ENCODE measurements at places on chromosomes 4 and X.

DNA sequence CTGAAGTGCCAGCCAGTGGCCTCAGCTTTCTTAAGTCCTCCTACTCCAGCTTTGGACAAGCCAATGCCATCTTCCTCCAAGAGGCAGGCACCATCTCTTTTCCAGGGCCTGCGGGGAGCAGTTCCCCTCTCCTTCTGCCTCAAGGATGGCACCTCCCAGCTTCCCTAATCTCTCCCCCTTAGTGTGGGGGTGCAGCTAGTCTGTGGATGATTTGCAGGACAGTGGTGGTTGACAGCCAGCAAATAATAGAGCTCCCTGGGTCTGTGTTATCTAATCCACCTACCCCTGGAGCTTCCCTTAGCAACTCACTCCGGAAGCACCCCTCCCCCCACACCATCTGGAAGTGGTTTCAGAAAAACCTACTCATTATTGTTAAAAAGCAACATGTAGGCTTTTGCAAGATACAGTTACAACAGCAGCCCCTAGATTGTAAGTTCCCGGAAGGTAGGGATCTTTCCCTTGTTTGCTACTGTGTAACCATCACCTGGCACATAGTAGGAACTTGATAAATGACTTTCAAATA is 247.1 kb downstream of the BCOR start:
- peak overlapping the region; percentile 75 for H3K4me3 ChIP-seq
- peaks cover 5% of the 10 kb centered on the region for H3K27me3 ChIP-seq
- peaks cover 51% of the 10 kb centered on the region for H3K4me1 ChIP-seq
- DNase-seq, result peak; percentile 51

DNA sequence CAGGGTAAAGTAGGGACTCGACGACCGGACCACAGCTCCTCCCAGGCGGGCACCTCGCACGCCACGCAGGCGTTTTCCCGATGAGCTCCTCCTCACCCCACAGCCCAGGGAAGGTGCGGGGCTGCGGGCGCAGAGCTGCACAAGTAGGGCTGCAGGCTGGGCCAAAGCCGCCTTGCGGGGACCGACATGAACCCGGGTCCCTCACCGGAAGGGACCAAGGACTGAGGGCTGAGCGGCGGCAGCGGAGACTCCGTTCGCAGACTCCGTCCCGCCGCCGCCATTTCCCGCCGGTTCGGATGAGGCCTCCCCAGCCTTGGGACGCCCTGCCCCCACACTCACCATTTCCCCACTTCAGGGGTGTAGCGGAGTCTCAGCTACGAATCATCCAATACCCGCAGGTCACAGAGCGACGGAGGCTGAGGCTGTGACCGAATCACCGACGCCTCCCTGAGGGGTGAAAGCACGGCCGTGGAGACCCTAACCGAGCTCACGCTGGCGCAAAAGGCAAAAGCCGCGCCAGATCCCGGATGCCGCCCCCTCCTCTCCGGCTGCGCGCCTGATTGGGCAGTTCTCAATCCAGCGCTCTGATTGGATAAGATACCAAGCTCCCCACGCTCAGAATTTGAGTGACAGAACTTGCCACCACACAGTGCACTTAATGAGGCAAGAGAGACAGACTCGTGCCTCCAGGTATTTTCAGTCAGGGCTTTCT is at the start of gene ZNF732:
Gene ZNF732, minus strand, starts transcription at position 506 of the 712 bp plus-strand sequence. Its CDS starts 164 bp downstream, at position 342.
- peaks cover 14% of the 10 kb centered on the region for H3K36me3 ChIP-seq
- DNase-seq, result no peak
- peaks cover 10% of the 10 kb centered on the region for H3K4me1 ChIP-seq

DNA sequence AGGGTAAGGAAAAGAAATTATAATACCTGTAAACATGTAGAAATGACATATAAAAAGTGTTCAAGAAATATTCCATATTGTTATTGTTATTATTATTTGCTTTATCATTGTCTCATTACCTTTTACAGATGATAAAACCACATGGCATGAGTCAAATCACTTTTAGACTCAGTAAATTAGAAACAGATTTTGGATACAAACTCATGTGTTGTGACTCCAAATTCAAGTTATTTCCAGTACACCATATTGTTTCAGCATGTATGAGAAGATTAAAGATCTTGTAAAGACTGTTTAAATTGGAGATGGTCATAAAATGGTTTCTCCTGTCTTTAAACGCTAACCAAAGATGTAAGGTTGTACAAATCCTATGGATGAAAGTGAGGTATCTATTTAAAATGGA is 18.1 kb downstream of the PPP1R2C start:
- H3K27me3 ChIP-seq, result peaks cover 17% of the 10 kb centered on the region
- no peak overlapping the region for H3K27ac ChIP-seq
- no peak overlapping the region for H3K4me3 ChIP-seq
- DNase-seq, result no peak

GRCh38 chrX:134733591-134733990 is 75.3 kb upstream of the PLAC1 start:
- DNase-seq, result no peak
- no peak overlapping the region for H3K27ac ChIP-seq
- H3K27me3 ChIP-seq, result peaks cover 52% of the 10 kb centered on the region
- no peak overlapping the region for H3K4me3 ChIP-seq
- no peaks in the 10 kb centered on the region for H3K36me3 ChIP-seq

GRCh38 chr4:23747281-23747735 is 142.5 kb downstream of the PPARGC1A start:
- H3K27ac ChIP-seq, result no peak overlapping the region
- no peaks in the 10 kb centered on the region for H3K27me3 ChIP-seq
- no peaks in the 10 kb centered on the region for H3K36me3 ChIP-seq
- no peaks in the 10 kb centered on the region for H3K4me1 ChIP-seq
- DNase-seq, result no peak

Measured in activated T-cell treated with anti-CD3 and anti-CD28 coated beads, Interleukin-2, amount 50 U/mL, for 72 hours (primary cell).